Mucosa of descending colon (tissue), 3 donors: ENCODE measurements at places on chromosomes 2 and 18. TPM values are rescaled to one million over a fixed set of nuclear protein-coding genes. Genes with fewer than 3 reads are reported as not detected.

UGT1A4 gene
- total RNA-seq = 2.4 TPM

ANKRD30BL gene
- total RNA-seq = not detected

- DNase-seq = no peak
Observed at GRCh38 chr2:4668381-4668780, 965.0 kb downstream of the DCDC2C start.

DNA sequence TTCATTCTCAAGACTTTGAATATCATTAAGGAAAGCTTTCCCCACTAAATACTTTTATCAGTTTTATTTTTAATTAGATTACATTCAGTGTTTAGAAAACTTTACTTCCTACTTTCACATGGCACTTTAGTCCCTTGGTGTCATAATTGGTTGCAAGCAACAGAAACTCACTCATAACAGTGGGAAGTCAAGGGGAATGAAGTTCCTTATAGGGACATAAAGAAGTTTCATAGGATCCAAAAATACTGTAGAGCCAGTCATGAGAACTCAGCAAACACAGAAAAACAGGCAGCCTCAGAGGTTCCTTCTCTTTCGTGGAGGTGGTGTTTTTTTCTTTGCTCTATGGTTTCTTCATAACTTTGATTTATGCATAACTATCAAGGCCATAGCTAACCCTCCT is 809.0 kb downstream of the BCL11A start:
- no peak for DNase-seq

- peak; percentile 4 for DNase-seq
Observed at GRCh38 chr2:69977186-69977585, 15.8 kb upstream of the ASPRV1 start.

GRCh38 chr2:76326636-76327035 is 615.9 kb upstream of the GCFC2 start:
- no peak for DNase-seq

DNA sequence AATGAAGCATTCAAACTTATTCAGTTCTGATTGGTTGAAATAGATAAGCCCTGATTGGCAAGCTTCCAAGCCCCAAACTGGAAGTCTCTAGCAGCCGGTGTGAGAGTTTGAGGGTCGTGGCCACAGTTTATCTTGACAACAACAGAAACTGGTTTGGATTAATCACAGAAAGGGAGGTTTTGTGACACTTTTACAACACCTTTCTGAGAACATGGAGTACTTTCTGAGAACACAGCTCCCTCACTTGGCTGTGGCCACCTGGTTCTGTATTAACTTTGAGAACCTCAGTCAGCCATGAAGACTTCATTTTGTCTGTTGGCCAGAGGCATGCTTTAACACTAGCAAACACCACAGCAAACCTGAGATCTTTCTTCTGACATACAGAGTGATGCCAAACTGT is 280.7 kb upstream of the VWC2L start:
- DNase-seq = no peak

- DNase-seq = peak; percentile 46
Observed at GRCh38 chr2:96091711-96092572, 24.4 kb downstream of the ADRA2B start.

GRCh38 chr2:241821460-241822263 is 12.7 kb downstream of the NEU4 start:
- DNase-seq = no peak

- no peak for DNase-seq
Observed at GRCh38 chr18:7590826-7591560, 23.9 kb downstream of the PTPRM start.

DNA sequence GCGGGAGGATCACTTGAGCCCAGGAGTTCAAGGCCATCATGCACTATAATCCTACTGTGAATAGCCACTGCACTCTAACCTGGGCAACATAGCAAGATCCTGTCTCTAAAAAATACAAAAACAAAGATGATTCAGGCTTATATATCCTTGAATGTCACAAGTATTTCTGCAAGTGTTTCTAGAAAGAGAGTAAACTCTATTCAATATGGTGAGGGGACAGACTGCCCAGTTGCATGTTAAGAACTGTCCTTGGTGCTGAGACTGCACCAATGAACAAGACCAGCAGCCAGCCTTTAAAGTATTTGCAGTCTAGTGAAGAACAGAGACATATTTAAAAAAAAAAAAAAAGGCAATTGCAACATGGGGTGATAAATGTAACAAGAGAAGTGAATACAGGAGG is 16.4 kb downstream of the MAP3K19 start:
- DNase-seq = no peak

- no peak for DNase-seq
Observed at GRCh38 chr2:216279031-216279430, 93.3 kb downstream of the MARCHF4 start.

GRCh38 chr2:11764359-11764758 is 17.9 kb downstream of the LPIN1 start:
- peak; percentile 78 for DNase-seq

DNA sequence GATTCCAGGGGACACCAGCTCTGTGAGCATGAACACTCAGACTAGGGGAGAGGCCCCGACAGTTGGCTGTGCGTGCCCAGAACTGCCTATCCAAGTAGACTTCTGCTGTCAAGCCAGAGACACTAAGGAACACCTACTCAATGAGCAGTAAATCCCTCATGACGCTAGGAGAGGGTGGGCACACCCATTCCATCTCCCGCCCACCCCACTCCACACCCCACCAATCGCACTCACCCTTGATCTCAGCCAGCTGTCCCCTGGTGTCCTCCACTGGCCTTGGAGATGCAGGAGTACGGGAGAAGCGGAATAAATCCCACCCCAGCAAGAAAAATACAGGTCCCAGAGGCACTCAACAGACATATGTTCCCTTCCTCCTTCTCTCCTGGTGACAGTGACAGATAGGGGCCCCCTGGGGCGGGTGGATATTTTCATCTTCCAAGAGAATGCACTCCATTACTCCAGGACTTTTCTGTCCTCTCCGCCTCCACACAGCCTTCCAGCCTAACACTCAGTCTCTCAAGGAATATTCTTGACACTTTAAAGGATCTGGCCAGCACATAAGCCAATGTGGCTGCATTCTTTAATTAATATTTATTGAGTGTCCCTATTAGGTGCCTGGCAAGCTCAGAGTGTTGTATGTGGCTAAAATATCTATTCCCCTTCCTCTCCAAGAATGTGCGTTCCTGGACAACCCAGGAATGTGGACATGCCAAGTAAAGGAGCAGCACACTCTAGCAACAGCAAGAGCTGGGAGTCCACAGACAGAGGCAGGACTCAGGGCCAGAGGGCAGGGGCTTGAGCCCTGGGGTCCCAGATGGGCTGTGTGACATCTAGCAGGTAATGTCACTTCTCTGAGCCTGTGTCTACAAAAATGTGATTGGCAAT is 13.1 kb upstream of the SMAD7 start:
- DNase-seq = no peak
